ENCODE measurements at places on chromosomes 2 and 18.

DNA sequence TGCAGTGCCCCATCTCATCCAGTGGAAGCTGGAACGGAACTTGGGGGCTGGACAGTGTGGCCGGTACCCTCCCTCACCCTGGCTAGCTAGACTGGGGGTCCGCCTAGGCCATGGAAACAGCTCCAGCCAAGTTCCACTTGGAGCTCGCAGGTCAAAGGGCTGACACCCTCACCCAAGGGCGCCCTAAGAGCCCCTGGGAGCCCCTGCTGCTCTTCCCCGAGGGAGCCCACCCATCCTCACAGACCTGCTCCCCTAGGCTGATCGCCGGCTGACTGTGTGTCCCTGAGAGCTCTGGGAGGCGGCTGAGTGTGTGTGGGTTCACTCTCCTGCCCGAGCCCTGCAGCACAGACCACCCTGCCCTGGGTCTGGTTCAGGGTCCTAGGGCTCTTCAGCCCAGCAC is 118.2 kb upstream of the OTOS start:
- no peak for DNase-seq

DNA sequence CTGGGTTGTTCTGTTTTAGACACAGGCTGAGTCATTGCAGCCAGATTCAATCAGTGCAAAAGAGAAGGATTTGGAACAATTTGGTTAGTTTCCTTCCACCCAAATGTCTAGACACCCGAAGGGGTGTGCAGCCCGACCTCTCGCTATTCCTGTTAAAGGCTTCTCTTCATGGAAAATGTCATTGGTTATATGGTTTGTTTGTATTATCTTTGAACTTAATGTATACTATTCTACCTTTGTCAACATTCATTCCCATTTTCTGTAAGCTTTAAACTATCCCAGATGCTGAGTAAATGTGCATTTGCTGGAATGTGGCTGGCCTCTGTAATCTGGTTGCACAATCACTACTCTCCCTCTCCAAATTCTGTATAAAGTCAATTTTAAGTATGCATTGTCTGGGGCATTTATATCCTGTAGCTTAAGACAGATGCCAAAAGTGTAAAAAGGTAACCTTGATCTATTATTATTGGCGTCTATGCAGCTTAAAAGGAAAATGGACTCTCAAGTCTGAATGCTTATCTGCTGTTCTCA is 80.4 kb upstream of the RND3 start:
- no peak for DNase-seq

- DNase-seq, result no peak
These were observed 272.8 kb downstream of the CYRIA start for GRCh38 chr2:16392647-16393499.

GRCh38 chr18:51039138-51040112 is 9.4 kb downstream of the SMAD4 start:
- DNase-seq, result no peak

- no peak for DNase-seq
These were observed 1354.9 kb upstream of the TMEFF2 start for GRCh38 chr2:193549661-193550060.

- DNase-seq, result no peak
These were observed 70.8 kb downstream of the TNP1 start for GRCh38 chr2:216789081-216789480.
